ENCODE measurements at places on chromosomes 3 and 15.

- no peak for DNase-seq
Observed at GRCh38 chr3:48528048-48528447, 24.1 kb upstream of the SHISA5 start.

- no peak for DNase-seq
Observed at GRCh38 chr3:59935025-59935424, 885.2 kb upstream of the CFAP20DC start.

DNA sequence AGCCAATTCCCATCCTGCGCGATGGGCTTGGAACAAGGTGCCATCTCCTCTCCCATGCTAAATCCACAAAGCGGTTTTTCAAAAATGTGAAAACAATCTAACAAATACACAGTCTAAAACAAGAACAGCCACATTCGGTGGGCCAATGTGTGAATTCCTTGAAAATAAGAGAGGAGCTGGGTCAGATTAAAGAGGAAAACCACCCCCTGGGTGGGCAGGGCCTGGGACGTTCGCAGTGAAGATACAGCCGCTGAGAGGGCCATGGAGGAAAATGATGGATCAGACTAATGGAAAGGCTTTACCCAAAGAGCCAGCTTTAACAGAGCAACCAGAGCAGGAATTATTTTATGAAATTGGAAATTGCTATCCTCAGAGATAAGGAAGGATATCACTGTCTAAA is 27.4 kb downstream of the PRR20G start:
- no peak for DNase-seq

DNA sequence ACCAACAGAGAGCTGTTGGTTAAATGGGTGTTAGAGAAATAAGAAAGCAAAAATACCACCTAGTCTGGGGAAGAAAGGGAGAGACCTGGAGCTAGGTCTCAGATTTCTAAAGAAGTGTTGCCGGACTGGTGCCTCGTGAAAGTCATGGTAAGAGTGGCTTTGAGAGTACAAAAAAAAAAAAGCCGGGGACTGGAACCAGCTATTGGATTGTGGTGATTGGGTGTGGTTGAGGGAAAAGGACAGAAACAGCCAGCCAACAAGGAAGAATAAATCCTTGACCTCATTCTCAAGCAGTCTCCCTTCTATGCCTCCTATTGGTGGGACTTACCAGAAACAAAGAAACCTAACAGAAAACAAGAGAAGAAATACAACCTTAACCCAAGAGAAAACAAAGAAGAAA is 346.4 kb upstream of the KCNMB2 start:
- no peak for DNase-seq

DNA sequence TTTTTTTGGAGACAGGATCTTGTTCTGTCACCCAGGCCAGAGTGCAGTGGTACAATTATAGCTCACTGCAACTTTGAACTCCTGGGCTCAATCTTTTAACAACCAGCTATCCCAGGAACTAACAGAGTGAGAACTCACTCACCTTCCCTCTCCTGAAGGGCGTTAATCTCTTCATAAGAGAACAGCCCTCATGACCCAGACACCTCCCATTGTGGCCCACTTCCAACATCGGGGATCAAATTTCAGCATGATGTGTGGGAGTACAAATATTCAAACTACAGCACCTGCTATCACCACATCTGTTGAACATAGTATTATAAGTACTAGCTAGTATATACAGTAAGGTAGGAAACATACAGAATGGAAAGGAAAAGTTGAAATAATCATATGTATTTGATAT is 132.5 kb downstream of the DOCK3 start:
- no peak for DNase-seq
